ENCODE measurements at places on chromosomes 5 and 9.

- DNase-seq: no peak
These were observed 513.4 kb downstream of the CSNK1G3 start for GRCh38 chr5:124025306-124025845.

DNA sequence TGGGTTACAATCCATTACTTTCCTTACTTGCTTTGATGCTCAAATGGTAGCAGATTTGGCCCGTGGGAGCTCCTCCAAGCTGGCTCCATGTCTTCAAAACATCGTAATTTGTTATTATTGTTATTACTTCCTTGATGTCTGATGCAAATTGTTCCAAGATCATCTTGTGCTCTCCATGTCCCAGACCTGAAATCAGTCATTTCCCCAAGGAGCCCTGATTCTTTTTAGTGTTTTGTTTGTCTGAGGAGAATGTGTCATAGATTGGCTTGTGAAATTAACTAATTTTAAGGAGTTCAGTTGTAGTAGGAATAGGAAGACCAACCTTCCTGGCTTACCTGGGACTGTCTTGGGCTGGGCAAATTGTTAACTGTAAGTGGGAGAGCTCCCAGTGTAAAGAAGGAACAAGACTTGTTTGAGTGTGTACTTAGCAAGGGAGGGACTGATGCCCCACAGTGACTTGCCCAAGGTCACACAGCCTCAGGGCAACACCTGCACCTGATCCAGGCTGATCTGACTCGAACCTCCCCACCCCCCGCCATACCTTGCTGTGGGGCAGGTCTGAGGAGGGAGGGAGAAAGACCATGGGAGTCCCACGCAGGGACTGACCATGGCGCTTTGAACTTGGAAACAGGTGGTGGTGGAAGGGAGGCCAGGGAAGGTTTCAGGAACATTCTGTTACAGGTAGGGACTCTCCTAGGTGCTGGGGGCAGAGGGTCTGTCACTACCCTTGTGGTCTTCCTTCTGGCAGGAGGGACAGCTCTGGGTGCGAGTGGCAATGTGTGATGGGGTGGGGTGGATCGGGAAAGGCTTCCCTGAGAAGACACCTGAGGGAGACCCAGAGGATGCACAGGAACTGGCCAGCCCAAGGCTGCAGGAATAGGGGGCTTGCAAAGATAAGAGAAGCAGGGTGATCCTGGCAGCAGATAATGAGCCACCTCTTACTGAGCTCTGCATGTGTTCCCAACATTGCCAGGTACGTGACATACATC lies 2.7 kb upstream of the BICD2 start:
- no peak for DNase-seq

- no peak for DNase-seq
These were observed 192.6 kb upstream of the RASA1 start for GRCh38 chr5:87074934-87075541.

DNA sequence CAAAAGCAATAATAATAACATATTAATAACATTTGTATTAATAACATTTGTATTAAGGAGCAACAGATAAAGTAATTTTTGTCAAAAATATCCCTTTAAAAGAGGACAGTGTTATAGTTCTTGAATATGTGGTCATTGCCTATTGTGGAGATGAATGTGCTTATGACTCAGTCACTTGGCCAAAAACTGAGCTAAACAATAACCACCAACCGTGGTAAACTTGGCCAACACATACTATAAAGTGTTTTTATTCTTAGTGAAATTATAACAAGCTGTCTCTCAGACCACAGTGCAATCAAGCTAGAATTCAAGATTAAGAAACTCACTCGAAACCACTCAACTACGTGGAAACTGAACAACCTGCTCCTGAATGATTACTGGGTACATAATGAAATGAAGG lies 159.2 kb upstream of the PLPPR1 start:
- no peak for DNase-seq
